ENCODE measurements at places on chromosomes 1 and 21. TPM values are rescaled to one million over a fixed set of nuclear protein-coding genes. Genes with fewer than 3 reads are reported as not detected.
A peak's percentile ranks its signal among the peaks of the same experiment; 100 is the strongest.

DNA sequence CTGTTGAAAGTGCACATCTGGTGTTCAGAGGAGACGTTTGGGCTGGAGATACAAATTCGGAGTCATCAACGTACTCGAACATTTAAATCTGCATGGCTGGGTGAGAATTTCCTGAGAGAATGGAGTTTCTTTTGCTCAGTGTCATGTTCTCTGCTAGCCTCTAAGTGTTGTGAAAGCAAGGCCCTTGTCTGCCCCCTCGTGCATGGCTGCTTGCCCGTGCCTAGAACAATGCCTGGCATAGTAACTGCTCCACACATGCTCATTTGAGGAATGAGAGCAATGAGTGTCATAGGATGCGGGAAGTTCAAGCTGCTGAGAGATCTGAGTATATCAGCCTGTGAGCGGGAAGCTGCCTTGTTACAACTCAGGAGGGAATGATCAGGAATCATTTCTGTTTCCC lies 171.1 kb upstream of the CSF3R start:
- DNase-seq = no peak
- peaks cover 4% of the 10 kb centered on the region for H3K27me3 ChIP-seq
- no peaks in the 10 kb centered on the region for H3K36me3 ChIP-seq
- H3K4me3 ChIP-seq = no peak overlapping the region
- H3K4me1 ChIP-seq = no peaks in the 10 kb centered on the region

PSEN2 gene
- total RNA-seq = 8.9 TPM

- H3K4me3 ChIP-seq = no peak overlapping the region
- no peaks in the 10 kb centered on the region for H3K36me3 ChIP-seq
- H3K4me1 ChIP-seq = no peaks in the 10 kb centered on the region
- no peak overlapping the region for H3K27ac ChIP-seq
- DNase-seq = no peak
Measured at GRCh38 chr1:51131185-51131584, 29.2 kb downstream of the C1orf185 start.

ICOSLG gene
- 4.7 TPM for total RNA-seq

REN gene
- not detected for total RNA-seq

GRCh38 chr1:165253818-165254254 lies 102.7 kb downstream of the LMX1A start:
- H3K27me3 ChIP-seq = no peaks in the 10 kb centered on the region
- no peak overlapping the region for H3K4me3 ChIP-seq
- no peak overlapping the region for H3K27ac ChIP-seq
- H3K36me3 ChIP-seq = no peaks in the 10 kb centered on the region
- H3K4me1 ChIP-seq = no peaks in the 10 kb centered on the region

DNA sequence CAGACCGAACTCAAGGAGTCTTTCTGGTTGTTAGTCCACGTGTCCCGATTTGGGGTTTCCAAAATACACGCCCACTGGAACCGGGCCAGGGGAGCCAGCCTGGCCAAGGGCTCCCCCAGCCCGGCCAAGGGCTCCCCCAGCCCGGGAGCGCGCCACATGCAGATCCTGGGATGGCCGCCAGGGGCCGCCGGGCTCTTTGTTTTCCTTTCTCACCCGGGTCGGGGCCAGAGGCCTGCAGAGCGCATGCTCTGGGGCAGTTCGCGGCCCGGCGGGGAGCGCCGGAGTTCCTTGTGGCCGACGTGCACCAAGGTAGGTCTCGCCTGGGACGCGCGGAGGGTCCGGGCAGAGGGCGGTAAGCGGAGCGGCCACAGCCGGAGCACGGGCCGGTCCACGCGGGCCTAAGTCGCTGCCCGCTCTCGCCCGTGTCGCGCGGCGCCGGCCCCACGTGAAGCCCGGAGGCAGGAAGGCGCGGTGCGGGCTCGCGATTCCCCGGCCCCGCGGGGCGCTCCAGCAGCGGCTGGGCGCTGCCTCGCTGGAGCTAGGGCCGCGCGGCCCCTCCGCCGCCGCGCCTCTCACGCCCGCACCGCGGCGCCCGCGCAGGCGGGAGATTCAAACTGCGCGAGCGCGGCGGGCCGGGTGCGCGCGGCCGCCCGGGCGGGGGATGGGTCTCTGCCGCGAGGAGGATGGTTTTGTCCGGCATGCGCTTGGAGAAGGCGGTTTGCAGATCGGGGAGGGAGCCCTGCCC lies 12.3 kb downstream of the RCC1 start:
- peaks cover 14% of the 10 kb centered on the region for H3K4me1 ChIP-seq
- peaks cover 2% of the 10 kb centered on the region for H3K36me3 ChIP-seq
- peak; percentile 67 for DNase-seq
- peak overlapping the region; percentile 72 for H3K4me3 ChIP-seq
- no peaks in the 10 kb centered on the region for H3K27me3 ChIP-seq
